Regular cardiac myocyte (primary cell): ENCODE measurements at places on chromosomes 16 and 17. TPM values are rescaled to one million over a fixed set of nuclear protein-coding genes. Genes with fewer than 3 reads are reported as not detected.

Gene CCDC92B
- total RNA-seq = not detected in 2 replicates

Gene IGFALS
- total RNA-seq = not detected in 2 replicates

Gene RAB34
- 154 and 167 TPM in 2 replicates for total RNA-seq

Gene RNFT1
- total RNA-seq = 13.8 and 17.3 TPM in 2 replicates

Gene TBC1D3I
- total RNA-seq = under 0.01 TPM in 1 of 2 replicates, not detected in the other

Gene STH
- not detected in 2 replicates for total RNA-seq

Gene TBX4
- under 0.01 TPM in 1 of 2 replicates, not detected in the other for total RNA-seq

Gene SPNS3
- total RNA-seq = not detected in 2 replicates

Gene CBFA2T3
- not detected in 2 replicates for total RNA-seq

Gene NKD1
- under 0.01 TPM in 1 of 2 replicates, not detected in the other for total RNA-seq
